ENCODE measurements at places on chromosomes 1 and 21. TPM values are rescaled to one million over a fixed set of nuclear protein-coding genes. Genes with fewer than 3 reads are reported as not detected.
A peak's percentile ranks its signal among the peaks of the same experiment; 100 is the strongest.

Gene ANKRD45
- 0.47 TPM for total RNA-seq

Gene PYHIN1
- 2.1 TPM for total RNA-seq

Gene ATP5PO
- 188 TPM for total RNA-seq

Gene CD1D
- 1.7 TPM for total RNA-seq

Gene HSD17B7
- 23.5 TPM for total RNA-seq

Gene OR2L5
- not detected for total RNA-seq

Gene CKS1B
- total RNA-seq, result 24.8 TPM

Gene WDR64
- not detected for total RNA-seq

Gene SLC44A3
- total RNA-seq, result 72.1 TPM

Gene CELA2B
- not detected for total RNA-seq

Gene TTC34
- 3.0 TPM for total RNA-seq

Gene ABCG1
- total RNA-seq, result 20.1 TPM

Gene TFF3
- total RNA-seq, result 3.0 TPM

Gene KLHDC7A
- 34.5 TPM for total RNA-seq

Gene PCP4L1
- total RNA-seq, result 66.5 TPM

Gene KIF2C
- total RNA-seq, result 3.5 TPM

DNA sequence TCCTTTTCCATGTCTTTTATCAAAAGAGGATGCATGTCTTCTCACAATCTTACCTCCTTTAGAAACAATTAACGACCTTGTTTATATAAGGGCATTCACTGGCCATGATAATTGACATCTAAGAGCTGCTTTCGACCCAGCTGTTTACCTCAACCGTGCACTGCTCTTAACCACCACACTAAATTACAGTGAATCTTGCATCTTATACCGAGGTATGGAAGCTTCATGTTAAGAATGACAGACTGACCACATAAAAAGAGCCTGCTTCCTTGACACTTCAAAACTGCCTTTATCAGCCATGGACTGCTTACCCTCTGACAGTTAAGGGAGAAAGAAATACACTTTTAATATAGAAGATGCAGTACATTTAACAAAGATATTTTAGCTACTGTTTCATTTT, 301.7 kb upstream of the LYPLAL1 start:
- no peak for DNase-seq

GRCh38 chr1:11691302-11691914, at the start of gene DRAXIN:
Gene DRAXIN, plus strand, starts transcription at chr1:11691710. Its CDS starts 14,549 bp downstream, at chr1:11706259.
- DNase-seq, result no peak

DNA sequence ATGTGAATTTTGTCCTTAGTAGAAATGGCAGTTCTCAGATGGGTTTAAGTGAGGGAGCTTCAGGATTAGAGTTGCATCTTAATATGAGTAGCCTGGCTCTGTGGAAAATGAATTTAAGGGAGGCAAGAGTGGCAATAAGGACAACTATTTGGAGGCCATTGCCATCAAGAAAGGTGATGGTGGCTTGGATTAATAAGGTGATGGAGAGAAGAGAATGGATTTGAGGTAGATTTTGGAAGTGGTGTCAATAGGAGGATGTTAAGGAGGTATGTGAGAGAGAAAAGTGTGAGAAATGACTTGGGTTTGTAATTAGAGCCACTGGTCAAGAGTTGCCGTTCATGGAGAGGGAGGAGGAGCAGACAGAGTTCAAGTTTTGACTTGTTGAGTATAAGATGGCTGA, 16.3 kb downstream of the CLIC4 start:
- DNase-seq, result no peak

GRCh38 chr1:156257711-156258110, 9.9 kb upstream of the PAQR6 start:
- DNase-seq, result no peak

GRCh38 chr21:37915941-37916309, 332 bp downstream of the KCNJ6 start:
- no peak for DNase-seq

- DNase-seq, result no peak
Observed at GRCh38 chr1:13620825-13621224, 37.2 kb downstream of the PDPN start.

DNA sequence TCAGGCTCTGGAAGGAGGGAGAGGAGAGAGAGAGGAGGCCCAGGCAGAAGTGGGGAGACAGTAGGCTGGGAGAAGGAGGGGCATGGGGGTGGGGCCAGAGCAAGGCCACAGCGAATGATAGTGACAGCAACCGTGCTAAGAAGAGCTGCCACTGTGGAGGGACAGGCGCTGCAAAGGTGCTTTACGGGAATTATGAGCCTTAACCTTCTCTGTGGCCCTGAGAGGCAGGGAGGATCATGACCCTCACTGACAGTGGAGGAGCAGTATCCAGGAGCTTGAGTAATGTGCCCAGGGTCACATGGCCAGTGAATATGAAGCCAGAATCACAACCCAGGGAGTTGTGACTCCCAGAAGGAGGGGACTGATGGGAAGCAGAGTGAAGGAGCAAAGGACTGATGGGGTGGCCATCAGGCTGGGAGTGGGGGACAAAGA, 53.4 kb upstream of the RPL11 start:
- no peak for DNase-seq

GRCh38 chr21:26954662-26955121, 12.2 kb downstream of the ADAMTS5 start:
- DNase-seq, result no peak

DNA sequence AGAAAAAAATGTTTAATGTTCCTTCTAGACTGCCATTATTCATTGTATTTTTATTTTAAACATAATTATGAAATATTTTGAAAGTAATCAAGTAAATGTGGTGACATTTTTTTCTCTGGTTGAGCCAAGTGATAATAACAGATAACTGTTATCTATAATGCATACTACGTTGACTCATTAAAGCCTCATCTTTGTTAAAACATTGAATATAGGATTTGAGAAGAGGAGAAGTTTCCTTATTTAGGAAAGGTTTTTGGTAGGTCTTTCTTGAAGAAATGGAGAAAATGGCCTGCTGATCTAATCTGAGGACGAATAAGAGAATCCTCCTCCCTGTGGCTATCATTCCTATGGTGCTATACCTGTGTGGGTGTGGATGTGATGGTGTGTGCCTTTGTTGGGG, 89.0 kb downstream of the NFIA start:
- no peak for DNase-seq

DNA sequence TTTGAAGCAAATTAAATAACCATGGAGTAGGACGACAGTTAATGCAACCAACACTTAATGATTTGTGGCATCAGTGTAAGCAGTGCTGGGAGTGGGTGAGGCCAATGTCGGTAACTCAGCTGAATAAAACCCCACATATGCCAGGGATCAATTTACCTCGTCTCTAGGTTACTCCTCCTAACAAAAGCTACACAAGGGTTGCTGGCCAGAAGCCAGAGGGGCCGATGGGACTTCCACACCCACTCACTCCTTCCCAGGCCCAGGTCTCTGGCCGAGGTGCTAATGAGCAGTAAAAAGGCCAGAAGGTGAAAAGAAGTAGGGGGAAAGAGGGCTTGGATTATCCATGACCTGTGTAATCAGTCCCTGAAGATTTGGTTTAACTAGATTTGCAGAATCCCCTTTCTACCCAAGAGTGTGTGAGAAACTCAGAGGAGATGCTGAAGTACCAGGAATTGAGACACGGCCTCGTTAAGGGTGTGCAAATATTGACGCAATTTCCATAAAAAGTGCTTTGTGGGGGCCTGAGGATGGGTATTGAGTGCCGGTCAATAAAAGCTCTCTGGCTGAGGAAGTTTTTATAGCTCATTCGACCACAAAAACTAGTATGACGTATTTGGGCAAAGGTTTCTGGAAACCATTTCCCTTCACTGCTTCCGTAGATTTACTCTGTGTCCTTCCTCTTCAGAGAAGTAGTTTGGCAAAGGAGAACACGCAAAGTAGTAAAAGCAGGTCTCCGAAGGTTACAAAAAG, 145.5 kb downstream of the TBX15 start:
- no peak for DNase-seq

- DNase-seq, result peak; percentile 59
Observed at GRCh38 chr1:203172184-203173010, 3.2 kb downstream of the MYBPH start.

DNA sequence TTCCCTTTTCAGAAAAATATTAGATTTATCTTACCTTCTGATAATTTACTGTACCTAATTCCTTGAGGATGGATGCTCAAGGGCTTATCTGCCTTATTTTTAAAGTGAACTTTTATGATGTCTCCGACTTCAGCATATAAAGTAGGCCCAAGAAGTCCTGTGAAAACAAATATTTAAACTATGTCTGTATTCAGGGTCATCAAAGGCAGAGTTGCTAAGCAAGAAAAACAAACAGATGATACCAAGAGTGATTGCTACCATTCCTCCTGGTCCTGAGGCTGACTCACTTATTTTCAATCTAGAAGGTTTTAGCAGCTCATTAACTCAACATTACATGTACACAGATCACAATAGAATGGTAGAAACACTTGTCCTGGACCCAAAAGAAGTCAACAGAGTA, 14.1 kb downstream of the F5 start:
- no peak for DNase-seq

- no peak for DNase-seq
Observed at GRCh38 chr1:23720256-23720995, 22.8 kb upstream of the ELOA start.

GRCh38 chr1:116766616-116767469, 12.6 kb downstream of the CD2 start:
- no peak for DNase-seq

DNA sequence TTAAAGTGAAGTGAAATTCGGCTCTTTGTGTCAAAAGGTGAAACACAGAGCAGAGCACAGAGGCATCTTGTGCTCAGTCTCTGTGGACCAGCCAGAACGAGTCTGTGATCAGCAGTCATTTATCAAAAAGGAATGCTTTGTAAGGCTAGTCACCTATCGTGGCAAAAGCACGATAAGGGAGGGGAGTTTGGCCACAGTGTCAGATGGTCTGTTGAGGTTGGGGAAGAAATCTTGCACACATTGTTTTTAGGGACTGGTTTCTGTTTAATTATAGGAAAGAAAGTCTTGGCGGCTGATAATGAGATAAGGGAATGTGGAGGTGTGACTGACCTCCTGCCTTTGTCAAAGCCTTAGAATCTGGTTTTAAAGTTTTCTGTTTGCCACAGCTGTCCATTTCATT, 58.2 kb upstream of the KIAA1614 start:
- no peak for DNase-seq

GRCh38 chr21:46357684-46358425, 33.9 kb downstream of the PCNT start:
- no peak for DNase-seq

- DNase-seq, result no peak
Observed at GRCh38 chr1:9615316-9616063, 26.8 kb downstream of the TMEM201 start.

GRCh38 chr1:24886241-24886640, 43.8 kb downstream of the RUNX3 start:
- no peak for DNase-seq

DNA sequence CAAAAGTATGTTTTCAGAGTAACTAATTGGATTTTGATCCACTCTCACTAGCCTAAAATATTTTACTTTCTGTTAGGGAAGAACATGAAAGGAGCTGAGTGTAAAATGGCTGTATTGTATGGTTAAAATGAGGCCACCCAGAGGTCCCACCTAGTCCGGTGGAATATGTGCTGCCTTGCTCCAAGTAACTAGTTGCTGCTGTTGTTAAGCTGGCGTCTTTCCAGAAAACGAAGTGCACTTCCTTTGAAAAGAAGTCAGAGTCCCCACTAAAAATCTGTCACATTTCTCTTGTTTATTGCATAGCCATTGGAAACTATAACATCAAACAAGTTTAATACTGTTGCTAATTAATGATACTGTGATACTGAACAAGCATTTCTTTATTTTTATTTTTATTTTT, 3.2 kb downstream of the SLC25A33 start:
- no peak for DNase-seq

GRCh38 chr1:211761400-211761799, 69.2 kb downstream of the LPGAT1 start:
- no peak for DNase-seq

DNA sequence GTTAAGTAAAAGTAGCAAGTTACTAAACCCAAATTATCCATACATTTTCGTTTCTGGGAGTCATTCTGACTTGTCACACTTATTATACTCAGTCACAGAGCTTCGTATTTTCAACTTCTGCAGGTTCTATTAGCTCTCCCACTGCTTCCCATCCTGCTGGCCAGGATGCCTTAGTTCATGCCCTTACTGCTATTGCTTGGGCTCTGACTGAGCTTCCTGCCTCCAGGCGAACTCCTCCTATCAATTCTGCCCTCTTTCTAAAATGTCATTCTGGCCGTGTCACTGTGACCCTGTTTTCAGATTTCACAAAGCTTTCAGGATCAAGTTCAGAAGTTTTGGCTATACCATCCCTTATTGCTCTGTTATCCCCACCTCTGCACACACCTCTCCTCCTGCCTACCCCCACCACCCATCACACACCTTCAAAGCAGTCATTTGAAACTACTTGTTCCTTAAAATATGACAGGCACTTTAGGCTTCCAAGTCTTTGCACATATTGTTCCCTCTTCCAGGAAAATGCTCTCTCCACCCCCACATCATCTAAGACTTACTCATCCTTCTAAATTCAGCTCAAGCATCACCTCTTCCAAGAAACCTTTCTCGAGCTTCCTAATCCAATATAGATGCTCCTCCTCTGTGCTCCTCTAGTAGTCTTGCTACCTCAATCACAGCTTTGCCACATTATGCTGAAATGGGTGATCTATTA, 278.0 kb downstream of the BRINP2 start:
- DNase-seq, result no peak

DNA sequence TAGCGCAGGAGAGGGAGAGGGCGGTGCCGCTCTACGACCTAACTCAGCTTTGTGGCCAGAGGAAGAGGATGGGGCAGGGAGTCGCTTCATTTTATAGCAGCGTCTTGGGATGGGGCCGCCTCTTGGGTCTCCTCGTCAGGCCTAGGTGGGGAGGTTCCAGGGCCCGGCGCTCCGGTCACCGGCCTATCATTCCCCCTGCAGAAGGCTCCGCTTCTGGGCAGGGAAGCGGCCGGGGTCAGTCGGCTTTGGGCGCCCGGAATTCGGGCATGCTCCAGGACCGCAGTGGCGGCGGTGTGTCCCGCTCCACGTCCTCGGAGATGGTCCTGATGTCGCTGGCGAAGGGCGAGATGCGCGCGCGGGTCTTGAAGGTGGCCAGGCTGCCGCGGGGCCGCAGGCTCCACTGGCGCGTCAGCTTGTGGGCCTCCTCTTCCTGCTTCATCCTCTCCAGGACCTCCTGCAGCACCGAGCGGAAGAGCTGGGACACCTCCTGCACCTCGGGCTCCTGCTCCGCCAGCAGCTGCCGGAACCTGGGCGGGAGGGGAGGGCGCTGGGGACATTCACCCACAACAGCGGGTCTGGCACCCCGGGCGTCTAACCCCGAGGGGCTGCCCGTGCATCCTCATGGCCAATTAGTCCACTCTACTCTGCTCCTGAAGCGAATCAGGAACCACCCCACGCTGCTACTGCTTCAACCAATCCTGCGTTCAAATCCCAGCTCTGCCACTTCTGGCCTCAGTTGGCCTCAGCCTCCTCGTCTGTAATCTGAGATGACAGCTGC, 13.0 kb downstream of the RD3 start:
- no peak for DNase-seq

Measured in ureter (tissue), 1 donor.